T-cell (primary cell): ENCODE measurements at places on chromosomes 16 and 17. TPM values are rescaled to one million over a fixed set of nuclear protein-coding genes. Genes with fewer than 3 reads are reported as not detected.

GRCh38 chr17:57600074-57600473 is 145.0 kb downstream of the CCDC182 start:
- no peaks in the 10 kb centered on the region for H3K36me3 ChIP-seq
- no peaks in the 10 kb centered on the region for H3K27me3 ChIP-seq

DNA sequence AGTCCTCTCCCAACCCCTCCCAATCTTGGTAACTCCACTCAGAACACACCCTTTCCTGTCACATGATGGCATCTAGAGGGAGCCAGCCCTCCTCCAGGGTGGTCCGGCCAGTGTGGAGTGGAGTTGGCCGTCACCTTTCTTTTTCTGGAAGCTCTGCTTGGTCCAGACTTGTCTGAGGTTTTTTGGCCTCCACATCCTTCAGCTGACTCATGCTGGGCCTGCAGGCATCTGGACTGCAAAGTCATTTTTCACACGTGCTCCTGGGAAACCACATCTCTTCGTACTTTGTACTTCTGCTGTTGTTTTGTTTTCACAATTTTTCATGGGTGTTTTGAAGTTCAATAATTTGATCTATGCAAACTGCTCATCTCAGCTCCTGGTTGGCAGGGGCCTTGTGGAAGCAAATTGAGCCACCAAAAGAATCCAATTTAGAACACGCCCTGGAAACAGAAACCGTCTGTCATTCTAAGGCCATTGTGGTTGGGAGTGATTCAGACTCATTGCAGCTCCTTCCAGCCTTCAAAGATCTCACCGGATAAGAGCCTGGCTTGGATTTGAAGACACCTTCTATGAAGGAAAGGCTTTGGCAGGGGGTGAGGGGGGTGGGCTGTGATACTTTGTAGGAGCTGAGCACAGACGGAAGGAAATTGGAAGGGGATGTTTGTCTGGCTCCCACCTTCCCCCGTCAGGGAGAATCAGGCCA is 42.4 kb upstream of the NF1 start:
- H3K27ac ChIP-seq = no peak overlapping the region
- H3K4me3 ChIP-seq = no peak overlapping the region
- no peak for DNase-seq
- peaks cover 14% of the 10 kb centered on the region for H3K4me1 ChIP-seq
- no peaks in the 10 kb centered on the region for H3K27me3 ChIP-seq
- H3K36me3 ChIP-seq = no peaks in the 10 kb centered on the region

The NKD1 gene
- 22.2 TPM for total RNA-seq

DNA sequence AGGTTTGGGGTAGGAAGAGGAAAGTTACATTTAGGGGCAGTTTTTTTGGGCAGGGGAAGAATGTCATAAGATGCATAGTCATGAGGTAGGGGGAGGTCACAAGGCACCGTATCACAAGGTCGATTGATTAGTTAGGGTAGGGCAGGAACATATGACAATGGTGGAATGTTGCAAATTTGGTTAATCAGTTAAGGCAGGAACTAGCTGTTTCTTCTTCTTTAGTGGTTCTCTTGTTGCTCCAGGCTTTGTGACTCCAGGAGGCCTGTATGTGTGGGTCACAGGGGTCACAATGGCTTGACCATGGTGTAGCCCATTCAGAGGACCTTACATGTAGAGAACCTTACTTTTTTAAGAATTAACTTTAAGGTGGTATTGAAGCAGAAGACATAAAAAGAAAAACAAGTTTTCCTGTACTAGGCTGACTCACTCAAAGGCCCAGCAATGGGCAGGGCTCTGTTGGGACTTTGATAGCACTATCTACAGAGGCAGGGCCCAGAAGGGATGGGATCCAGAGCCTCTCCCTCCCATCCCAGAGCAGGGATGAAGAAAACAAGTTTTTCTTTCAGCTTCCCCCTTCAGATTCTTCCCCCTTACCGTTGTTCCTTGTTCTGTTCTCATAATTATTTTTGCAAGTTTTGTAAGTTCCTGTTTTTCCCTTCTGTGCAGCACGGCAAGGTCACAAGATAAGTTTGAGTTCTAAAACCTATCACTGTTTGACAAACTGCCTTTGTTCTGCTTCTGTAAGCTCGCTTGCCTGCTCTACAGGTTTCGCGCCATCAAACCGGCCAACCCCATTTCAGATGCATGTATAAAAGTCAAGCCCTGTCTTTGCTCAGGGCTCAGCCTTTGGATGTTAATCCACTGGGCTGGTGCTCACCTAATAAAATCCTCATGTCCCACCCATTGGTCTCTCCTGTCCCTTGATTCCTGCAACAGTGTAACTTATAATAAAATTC is 45.8 kb upstream of the ATF7IP2 start:
- no peak for DNase-seq
- no peak overlapping the region for H3K27ac ChIP-seq
- no peak overlapping the region for H3K4me3 ChIP-seq
- no peaks in the 10 kb centered on the region for H3K36me3 ChIP-seq
- H3K27me3 ChIP-seq = no peaks in the 10 kb centered on the region
- H3K4me1 ChIP-seq = no peaks in the 10 kb centered on the region

The G6PC1 gene
- total RNA-seq = 0.20 TPM

- H3K4me3 ChIP-seq = no peak overlapping the region
- no peak for DNase-seq
- peaks cover 92% of the 10 kb centered on the region for H3K36me3 ChIP-seq
- H3K27ac ChIP-seq = no peak overlapping the region
These were observed 11.9 kb downstream of the EXOC7 start for GRCh38 chr17:76091526-76092286.

DNA sequence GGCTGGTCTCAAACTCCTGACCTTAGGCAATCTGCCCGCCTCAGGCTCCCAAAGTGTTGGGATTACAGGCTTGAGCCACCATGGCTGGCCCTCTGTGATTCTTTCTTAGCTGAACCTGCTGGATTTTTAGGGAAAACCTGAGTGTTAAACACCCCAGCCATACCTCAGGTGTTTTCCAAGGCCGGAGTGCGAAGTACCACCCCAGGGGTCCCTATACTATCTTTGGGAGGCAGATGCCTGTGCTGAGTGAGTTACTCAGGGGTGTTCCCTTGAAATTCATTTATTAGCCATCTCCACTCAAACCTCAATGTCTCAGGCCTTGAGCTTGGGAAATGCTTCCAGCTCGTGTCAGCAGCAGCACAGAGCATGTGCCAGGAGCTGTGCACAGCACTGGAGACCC is 432.7 kb downstream of the SLC39A11 start:
- no peaks in the 10 kb centered on the region for H3K4me1 ChIP-seq
- H3K27ac ChIP-seq = no peak overlapping the region
- no peak for DNase-seq
- H3K27me3 ChIP-seq = no peaks in the 10 kb centered on the region
- H3K4me3 ChIP-seq = no peak overlapping the region

GRCh38 chr16:50613281-50613963 is 65.2 kb downstream of the NKD1 start:
- H3K4me3 ChIP-seq = no peak overlapping the region
- H3K4me1 ChIP-seq = peaks cover 10% of the 10 kb centered on the region
- H3K27ac ChIP-seq = no peak overlapping the region

GRCh38 chr16:1054660-1055556 is 17.6 kb upstream of the SSTR5 start:
- no peak overlapping the region for H3K4me3 ChIP-seq
- no peak overlapping the region for H3K27ac ChIP-seq
- H3K27me3 ChIP-seq = no peaks in the 10 kb centered on the region
- H3K36me3 ChIP-seq = no peaks in the 10 kb centered on the region
- no peaks in the 10 kb centered on the region for H3K4me1 ChIP-seq
- no peak for DNase-seq

The CACNA1G gene
- not detected for total RNA-seq

The LITAFD gene
- not detected for total RNA-seq

- no peak overlapping the region for H3K27ac ChIP-seq
- peaks cover 30% of the 10 kb centered on the region for H3K27me3 ChIP-seq
- DNase-seq = no peak
- H3K4me1 ChIP-seq = peaks cover 5% of the 10 kb centered on the region
- no peak overlapping the region for H3K4me3 ChIP-seq
These were observed 15.1 kb downstream of the BAIAP2 start for GRCh38 chr17:81049973-81050551.

The ATP2A1 gene
- total RNA-seq = 0.82 TPM

DNA sequence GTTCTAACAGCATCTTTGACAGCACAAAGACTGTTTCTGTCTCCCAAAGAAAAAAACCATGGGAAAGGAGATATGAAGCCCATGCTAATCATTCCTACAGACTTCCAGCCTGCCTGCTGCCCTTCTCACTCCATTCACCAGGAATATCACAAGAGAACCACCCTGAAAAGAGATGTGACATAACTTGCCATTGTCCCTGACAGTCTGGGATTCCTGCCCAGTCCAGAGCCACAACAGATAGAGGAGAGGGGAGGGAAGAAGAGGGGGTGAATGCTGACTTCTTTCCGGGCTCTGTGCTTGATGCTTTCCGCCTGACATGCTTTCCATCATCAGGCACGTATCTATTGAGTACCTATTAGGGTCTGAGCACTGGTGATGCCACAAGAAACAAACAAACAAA is 31.6 kb upstream of the ASIC2 start:
- no peak overlapping the region for H3K4me3 ChIP-seq
- no peaks in the 10 kb centered on the region for H3K36me3 ChIP-seq
- H3K4me1 ChIP-seq = no peaks in the 10 kb centered on the region
- DNase-seq = no peak
- H3K27me3 ChIP-seq = no peaks in the 10 kb centered on the region

DNA sequence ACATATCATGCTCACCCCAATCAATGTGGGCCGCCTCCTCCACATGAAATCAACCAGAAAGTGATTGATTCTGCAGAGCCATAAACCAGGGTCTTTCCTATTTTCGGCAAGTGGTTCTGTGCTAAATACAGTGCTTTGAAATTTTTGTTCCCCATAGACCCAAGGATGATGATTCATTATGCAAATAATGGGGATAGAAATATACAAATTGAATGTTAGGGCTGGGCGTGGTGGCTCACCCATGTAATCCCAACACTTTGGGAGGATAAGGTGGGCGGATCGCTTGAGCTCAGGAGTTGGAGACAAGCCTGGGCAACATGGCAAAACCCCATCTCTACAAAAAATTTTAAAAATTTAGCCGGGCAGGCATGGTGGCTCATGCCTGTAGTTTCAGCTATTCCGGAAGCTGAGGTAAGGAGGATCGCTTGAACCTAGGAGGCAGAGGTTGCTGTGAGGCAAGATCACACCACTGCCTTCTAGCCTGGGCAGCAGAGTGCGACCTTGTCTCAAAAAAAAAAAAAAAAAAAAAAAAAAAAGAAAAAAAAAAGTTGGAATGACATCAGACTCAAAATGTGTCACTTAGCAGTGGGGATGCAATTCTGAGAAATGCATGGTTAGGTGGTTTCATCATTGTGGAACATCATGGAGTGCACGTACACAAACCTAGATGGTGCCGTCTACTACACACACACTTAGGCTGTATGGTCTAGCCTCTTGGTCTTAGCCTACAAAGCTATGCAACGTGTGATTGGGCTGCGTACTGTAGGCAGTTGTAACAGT is 581.7 kb downstream of the MAF start:
- DNase-seq = no peak
- no peaks in the 10 kb centered on the region for H3K36me3 ChIP-seq
- no peaks in the 10 kb centered on the region for H3K27me3 ChIP-seq

- H3K27me3 ChIP-seq = peaks cover 43% of the 10 kb centered on the region
- H3K27ac ChIP-seq = no peak overlapping the region
- H3K36me3 ChIP-seq = no peaks in the 10 kb centered on the region
- peaks cover 4% of the 10 kb centered on the region for H3K4me1 ChIP-seq
- DNase-seq = no peak
These were observed 27.7 kb upstream of the SBK1 start for GRCh38 chr16:28264656-28265055.

The RDM1 gene
- 0.73 TPM for total RNA-seq

GRCh38 chr17:63740464-63741142 is 996 bp downstream of the STRADA start:
- peak overlapping the region; percentile 81 for H3K27ac ChIP-seq
- no peak for DNase-seq
- H3K27me3 ChIP-seq = no peaks in the 10 kb centered on the region
- H3K4me3 ChIP-seq = peak overlapping the region; percentile 99
- peaks cover 6% of the 10 kb centered on the region for H3K4me1 ChIP-seq

DNA sequence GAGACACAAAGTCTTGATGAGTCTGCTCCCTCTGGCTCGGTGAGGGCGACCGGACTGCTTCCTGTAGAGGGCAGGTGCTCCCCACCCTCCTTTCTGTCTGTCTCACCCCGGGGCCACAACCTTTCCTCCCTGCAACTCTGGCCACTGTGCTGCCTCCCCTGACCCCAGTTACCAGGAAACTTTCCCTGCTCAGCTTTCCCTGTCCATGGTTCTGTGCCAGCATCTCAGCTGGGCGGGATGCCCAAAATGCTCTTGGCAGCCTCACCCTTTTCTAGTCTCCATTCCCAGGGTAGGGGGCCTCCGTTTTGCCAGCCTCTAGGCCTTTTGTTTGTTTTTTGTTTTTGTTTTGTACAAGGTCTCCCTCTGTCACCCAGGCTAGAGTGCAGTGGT is 1.4 kb downstream of the PLD2 start:
- peaks cover 13% of the 10 kb centered on the region for H3K36me3 ChIP-seq
- no peak overlapping the region for H3K27ac ChIP-seq
- H3K27me3 ChIP-seq = no peaks in the 10 kb centered on the region
- no peak overlapping the region for H3K4me3 ChIP-seq

The ZFPM1 gene
- total RNA-seq = 38.4 TPM

DNA sequence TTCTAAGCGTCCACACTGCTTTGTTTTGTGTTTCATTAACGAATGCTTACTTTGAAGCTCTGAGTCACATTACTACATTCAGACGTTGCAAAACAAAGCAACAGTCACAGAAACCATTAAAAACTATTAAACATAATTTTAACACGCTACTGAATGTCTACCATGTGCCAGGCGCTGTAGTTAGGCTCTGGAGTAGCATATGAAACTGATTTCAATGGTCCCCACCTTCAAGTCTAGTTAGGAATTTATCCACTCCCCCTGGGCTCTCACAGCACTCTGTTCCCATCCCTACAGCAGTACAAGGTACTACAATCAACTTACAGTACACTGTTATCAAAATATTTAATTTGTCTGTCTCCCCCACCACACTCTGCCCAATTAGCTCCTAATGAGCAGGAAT is 631 bp downstream of the UTP6 start:
- peaks cover 18% of the 10 kb centered on the region for H3K4me1 ChIP-seq
- no peaks in the 10 kb centered on the region for H3K27me3 ChIP-seq
- H3K36me3 ChIP-seq = peaks cover 3% of the 10 kb centered on the region
- H3K27ac ChIP-seq = no peak overlapping the region

GRCh38 chr17:80970044-80970761 is 21.4 kb upstream of the CHMP6 start:
- peaks cover 31% of the 10 kb centered on the region for H3K27me3 ChIP-seq
- no peak overlapping the region for H3K4me3 ChIP-seq
- peaks cover 6% of the 10 kb centered on the region for H3K36me3 ChIP-seq
- DNase-seq = peak; percentile 37
- H3K27ac ChIP-seq = no peak overlapping the region

The CD79B gene
- 27.7 TPM for total RNA-seq
